ENCODE measurements at places on chromosomes 1 and 21.

GRCh38 chr1:48817505-48818114 lies 40.9 kb upstream of the BEND5 start:
- peak; percentile 71 for DNase-seq

DNA sequence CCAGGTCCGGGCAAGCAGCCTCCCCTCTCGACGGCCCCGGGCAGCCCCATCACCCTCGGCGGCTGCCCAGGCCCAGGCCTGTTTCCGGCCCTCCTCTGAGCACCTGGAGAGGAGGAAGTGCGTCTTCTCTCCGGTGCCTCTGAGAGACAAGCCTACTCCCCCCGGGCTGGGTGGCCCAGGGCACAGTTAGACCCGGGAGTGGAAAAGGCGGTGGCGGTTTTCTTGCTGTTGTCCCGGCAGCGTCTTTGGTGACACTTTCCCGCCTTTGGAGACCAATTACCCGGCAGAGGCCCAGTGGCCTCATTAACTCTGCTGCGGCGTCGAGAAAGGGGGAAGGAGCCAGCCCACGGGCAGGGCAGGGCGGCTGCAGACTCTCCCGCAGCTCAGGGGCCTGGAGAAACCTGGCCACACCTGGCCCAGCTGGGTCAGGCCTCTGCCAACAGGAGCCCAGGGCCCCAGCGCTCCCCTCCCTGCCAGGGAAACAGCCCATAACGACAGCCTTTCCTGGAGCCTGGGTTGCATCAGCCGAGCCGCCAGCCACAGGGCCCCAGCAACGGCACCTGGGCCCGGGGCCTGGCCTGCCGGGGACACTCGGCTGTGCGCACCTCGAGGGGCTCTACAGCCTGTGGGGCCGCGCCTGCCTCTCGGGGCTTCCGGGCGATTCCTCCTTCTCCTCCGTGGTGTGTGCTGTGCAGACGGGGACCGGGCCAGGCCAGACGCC lies 28.4 kb upstream of the C1orf159 start:
- DNase-seq, result no peak

DNA sequence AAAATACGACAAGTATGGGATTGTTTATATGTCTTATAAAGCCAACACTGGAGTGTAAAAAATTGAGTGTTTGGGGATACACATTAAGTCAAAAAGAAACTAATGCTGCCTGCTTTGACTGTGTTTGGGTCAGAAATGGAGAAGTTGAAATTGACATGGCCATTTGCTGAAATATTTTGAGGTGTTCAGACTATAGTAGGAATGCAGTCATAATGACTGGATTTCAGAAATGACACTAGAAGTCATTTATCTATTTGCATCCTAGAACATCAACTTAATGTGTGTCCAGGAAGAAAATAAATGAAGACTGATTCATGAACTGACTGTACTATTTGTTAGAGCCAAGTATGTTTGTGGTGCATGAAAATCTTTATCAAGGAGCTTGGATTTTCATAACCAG lies 28.4 kb downstream of the RASAL2 start:
- DNase-seq, result no peak

DNA sequence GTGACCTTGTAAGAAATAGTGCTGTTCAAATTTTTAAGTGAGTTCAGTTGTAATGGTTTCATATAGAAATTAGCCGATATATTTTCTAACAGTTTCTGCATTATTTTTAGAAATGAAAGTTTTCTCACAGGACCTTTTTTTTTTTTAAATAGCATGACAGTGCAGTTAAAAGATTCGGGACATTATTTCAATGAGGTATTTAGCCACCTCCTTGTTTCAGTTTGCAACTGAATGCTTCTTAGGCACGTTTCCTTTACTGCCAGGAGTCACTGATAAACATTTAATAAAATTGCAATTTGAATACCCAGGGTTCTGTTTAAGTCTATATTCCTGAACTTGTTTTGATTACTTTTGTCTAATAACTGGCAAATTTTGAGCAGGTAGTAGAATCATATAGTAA lies 304.7 kb downstream of the TM2D1 start:
- DNase-seq, result no peak

GRCh38 chr1:110239441-110240430 lies 29.6 kb downstream of the KCNC4 start:
- DNase-seq, result peak; percentile 35

DNA sequence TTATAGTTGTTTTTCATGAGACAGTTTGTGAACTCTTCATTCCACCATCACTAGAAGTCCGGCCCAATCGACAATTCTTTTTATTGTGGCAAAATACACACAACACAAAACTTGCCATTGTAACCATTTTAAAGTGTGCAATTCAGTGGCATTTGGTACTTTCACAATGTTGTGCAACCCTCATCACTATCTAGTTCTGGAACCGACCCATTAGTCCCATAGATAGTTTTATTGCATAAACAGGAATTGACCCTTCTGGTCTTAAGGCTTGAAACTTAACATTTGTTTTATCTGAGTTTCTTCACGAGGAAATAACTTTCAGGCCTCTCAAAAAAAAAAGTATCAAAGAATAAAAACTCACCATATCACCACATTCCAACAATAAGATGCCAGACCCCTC lies 8.8 kb upstream of the PPIE start:
- no peak for DNase-seq

DNA sequence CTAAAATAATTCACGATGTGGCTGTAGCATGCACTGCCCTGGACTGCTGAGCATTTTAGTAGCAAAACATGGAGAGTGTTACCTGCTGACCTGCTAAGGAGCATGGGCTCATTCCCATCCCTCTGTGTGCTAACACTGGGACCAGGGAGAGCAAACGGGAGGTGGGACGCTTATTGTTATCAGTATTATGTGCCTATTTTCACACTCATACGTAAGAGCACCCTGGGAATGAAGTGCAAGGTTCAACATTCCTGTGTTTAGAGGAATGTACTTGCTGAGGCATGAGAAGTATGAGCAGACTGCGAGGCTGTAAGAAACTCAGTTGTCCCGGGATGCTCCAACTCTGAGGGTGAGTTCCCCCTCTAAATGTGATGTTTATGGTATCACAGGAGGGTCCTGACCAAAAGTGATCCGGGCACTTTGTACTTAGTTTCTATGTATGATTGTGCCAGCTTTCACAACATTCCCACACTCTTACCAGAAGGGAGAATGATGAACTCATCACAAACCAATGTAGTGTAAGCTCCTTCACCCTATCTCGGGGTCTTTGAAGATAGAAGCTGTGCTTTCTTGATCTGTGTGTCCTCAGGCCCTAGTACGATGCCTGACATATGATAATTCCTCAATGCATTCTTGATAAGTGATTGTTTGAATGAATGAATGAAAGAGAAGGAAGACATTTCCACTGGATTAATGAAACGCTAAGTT lies 164.8 kb downstream of the KCNJ6 start:
- no peak for DNase-seq

GRCh38 chr1:24864370-24864777 lies 65.7 kb downstream of the RUNX3 start:
- no peak for DNase-seq

- no peak for DNase-seq
These were observed 27.3 kb upstream of the GOLT1A start for GRCh38 chr1:204241050-204241449.

DNA sequence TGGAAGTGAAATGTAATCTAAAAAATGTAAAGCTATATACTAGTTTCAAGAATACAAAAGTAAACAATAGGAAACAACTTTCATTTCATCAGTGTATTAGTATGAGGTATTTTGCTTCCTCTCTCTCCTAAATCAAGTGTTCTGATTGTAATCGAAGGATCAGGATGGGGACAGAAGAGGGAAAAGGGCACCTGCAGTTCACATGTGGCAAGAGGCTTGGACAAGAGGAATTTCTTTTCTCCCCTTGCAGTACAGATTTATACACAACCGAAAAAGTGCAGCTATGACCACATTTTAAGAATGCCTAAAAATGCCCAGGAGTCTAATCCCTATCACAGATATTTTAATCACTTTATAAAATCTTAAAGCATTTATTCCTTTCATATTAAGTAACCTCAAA lies 63.7 kb downstream of the NRIP1 start:
- DNase-seq, result no peak

DNA sequence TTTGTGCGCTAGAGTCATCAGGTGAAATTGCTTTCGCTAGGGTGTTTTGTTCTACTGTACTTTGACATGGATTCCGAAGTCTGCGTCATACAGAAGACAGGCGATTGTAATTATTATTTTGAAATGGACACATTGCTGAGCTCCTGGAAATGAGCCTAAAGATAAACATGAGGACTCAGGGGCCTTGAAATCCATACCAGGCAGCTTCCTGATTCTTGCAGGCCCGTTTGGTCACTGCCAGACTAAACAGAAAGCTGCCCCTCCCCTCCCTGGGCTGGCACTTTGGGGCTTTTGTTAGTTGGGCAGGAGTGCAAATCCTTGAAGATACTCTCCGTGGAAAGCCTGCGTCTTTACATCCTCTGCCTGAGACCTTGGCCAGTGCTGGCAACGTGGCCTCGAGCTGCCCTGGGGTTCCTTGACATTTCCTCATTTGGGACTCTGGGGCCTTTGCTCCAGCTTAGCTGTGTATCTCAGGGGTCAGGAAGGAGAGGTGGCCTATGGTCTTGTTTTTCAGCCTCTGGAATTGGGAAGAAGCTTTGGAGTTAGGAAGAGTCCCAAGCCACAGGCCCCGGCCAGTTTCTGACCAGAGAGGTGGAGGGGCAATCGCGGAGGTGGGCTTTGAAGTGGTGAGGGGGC lies 26.9 kb upstream of the KCNE2 start:
- no peak for DNase-seq

DNA sequence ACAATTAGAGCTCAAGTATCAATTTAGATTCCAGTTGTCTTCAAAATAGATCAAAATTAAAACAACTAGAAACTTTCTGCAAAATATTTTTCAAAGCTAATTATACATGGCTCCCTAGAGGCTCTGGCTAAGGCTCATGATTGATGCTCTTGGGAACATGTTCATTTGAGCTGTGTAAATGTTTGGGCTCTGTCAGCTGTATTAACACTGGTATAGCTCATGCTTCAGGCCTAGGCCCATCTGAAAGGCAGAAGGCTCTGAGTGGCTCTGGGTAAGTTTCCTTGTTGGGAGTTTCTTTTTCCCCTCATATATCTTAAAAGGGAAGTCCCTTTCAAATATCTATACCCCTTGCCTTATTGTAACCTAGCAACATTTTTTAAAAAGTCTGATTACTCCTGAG lies 81.3 kb downstream of the UROD start:
- DNase-seq, result no peak

DNA sequence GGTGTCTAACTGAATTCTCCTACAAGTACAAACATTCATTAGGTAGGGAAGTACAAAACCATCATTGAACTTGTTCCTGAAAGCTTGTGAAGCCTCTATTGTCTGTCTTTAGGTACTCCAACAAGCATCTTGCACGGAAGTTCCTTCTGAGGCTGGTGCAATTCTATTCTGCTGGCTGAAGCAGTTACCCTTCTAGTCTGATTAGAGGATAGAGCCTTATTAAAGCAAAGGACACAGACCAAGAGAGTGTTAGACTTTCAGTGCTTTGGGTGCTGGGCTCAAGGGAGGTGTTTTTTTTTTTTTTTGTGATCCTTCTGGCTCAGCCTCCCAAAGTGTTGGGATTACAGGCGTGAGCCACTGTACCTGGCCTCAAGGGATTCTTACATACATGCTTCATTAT lies 43.8 kb downstream of the HHAT start:
- no peak for DNase-seq
